NCI-H2107 (cell line): ENCODE measurements at places on chromosomes 16 and 17.

DNA sequence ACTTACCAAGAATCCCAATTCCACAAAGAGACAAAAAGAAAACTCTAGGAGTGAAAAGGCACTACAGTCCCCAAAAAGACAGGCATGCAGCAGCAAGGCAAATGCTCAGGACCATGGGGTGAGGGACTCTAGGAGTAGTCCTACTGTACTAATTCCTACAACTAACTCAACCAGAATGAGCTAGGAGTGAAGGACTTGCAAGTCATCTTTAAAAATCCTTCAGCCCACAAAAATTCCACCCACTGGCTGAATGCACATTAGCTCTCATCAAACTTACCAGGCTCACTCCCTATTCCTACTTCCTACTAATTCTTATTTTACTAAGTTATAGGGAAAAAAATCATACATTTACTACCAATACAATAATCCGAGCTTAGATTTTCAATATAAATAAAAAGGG lies 141.7 kb upstream of the C17orf78 start:
- no peak for DNase-seq

GRCh38 chr17:59149051-59149450 lies 5.9 kb downstream of the SKA2 start:
- no peak for DNase-seq

DNA sequence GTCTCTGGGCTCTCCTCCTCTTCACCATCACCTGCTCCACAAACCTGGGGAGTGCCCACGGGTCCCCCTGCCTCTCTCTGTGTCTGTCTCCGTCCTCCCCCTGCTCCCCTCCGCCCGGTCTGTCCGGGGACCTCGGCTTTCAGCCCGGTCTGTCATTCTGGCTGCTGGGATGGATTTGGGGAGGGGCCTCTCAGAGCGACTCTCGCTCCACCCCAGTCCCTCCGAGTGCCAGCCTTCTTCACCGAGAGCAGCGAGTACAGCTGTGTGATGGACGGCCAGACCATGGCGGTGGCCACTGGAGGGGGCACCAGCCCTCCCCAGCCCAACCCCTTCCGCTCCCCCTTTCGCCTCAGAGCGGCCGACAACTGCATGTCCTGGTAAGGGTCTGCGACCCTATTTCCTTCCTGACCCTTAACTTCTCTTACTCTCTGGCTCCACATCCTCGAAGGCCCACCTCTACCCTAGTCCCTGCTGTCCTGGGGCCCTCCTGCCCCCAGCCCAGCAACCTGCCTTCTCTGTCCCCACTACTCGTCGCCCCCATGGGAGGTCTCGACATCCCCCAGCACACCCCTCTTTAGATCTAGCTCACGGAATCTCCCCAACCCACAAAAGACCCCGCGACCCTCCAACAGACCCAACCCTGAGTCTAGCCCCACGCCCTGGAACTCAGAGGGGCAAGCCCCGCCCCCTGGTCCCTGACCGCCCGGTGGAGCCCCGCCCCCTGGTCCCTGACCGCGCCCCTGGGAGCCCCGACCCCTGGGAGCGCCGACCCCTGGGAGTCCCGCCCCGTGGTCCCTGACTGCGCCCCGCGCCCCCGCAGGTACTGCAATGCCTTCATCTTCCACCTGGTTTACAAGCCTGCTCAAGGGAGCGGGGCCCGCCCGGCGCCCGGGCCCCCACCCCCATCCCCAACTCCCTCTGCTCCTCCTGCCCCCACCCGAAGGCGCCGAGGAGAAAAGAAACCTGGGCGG lies 5.6 kb upstream of the CXCL16 start:
- DNase-seq = no peak

DNA sequence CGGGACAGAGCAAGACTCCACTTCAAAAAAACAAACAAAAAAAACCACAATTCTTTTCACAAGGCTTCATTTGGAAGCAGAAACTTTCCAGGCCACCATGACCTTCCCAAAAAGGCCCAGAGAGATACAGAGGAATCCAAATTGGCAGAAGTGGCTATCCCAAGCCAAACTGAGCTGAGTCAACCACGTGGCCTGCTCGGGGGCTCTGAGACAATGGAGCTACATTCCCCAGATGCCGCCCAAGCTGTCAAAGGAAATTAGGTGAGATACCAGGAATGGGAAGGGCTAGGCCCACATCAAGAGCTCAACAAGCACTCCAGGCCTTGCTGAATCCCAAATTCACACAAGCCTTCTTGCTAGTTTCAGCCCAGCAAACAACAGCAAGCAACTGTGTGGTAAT lies 5.7 kb upstream of the EXOSC6 start:
- no peak for DNase-seq

DNA sequence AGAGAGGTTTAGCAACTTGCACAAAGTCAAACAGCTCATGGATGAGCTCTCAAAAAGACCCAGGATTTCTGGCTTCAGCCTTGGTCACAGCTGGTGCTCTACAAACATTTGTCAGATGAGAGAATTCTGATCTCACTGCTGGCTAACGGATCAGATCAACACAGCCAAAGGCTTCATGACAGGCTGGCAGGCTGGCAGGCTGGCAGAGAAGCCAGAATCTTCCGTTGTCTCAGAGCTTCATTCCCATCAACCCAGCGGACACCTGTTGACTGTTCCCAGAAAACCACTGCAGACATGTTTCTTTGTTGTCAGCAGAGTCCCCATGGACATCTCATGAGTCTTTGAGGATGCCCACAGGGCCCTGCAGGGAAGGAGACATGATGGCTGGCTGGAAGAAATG lies 303.8 kb upstream of the ASIC2 start:
- DNase-seq = no peak

- no peak for DNase-seq
These were observed 18.7 kb downstream of the HMOX2 start for GRCh38 chr16:4494746-4495490.

GRCh38 chr16:48536614-48537200 lies 73.3 kb downstream of the N4BP1 start:
- DNase-seq = no peak

- DNase-seq = no peak
These were observed 14.2 kb downstream of the NKIRAS2 start for GRCh38 chr17:42034059-42034458.

- DNase-seq = no peak
These were observed 94.0 kb downstream of the SKAP1 start for GRCh38 chr17:48335858-48336500.

DNA sequence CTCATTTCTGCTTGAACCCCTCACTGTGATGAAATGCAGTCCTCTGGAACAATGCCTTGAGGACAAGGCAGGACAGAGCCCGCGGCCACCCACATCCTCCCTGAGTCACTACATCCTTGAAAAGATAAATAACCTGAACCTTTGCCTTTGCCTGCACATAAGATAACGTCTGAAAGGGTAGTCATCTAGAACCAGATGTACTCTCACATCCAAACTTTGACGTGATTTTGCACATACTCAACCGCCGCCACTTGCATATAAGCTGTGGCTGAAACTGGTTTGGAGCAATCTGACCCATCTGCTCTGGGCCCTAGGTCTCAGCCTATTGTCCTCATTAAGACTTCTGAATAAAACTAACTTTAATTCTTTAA lies 252.1 kb downstream of the PHKB start:
- no peak for DNase-seq
